ENCODE measurements at places on chromosomes 12 and 14. TPM values are rescaled to one million over a fixed set of nuclear protein-coding genes. Genes with fewer than 3 reads are reported as not detected.

GRCh38 chr12:11651381-11651780, 1.9 kb downstream of the ETV6 start:
- 0 out of 2 replicates have a peak, but pooled peaks cover 10% of the 10 kb centered on the region for H3K36me3 ChIP-seq
- H3K4me3 ChIP-seq: peak overlapping the region; percentile 85
- H3K4me1 ChIP-seq: peaks cover 38% of the 10 kb centered on the region
- H3K27ac ChIP-seq: peak overlapping the region; percentile 99
- DNase-seq: no peak
- H3K27me3 ChIP-seq: no peaks in the 10 kb centered on the region

DNA sequence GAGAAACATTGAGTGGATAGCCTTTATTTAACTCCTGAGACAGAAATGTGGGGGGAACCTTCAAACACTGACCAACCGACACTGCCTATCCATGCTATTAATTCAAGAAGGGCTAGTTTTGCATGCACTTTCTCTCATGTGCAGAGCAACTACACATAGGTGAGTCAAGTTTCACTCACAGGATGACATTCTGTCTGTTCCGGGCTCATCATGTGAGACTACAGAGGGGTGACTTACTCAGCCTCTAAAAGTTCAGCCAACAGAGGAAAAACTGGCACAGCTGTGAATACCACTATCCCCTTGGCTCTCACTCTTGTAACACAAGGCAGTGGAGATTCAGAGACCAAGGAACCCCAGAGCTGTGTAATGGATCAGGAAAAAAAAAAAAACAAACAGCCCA, 13.3 kb downstream of the BEST3 start:
- H3K27me3 ChIP-seq: no peaks in the 10 kb centered on the region
- DNase-seq: no peak
- no peaks in the 10 kb centered on the region for H3K36me3 ChIP-seq
- H3K27ac ChIP-seq: no peak overlapping the region
- H3K4me3 ChIP-seq: no peak overlapping the region
- peaks cover 21% of the 10 kb centered on the region for H3K4me1 ChIP-seq

DNA sequence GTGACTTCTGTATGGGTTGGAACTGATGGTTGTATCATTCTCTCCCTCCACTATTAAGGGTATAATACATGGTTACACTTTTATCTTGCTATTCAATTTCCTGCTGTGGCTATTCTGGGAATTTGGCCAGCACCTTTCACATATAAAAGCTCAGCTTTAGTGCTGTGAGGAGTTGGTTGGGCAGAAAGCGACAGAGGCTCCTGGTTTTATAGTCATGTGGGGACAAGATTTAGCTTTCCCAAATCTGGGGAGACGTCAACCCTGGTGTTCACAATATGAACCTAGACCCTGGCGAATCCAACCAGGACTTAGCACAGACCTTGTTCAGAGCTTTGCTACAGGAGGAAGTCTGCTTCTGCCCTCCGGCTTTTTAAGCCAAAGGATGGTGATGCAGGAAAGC, 36.5 kb downstream of the FOS start:
- no peaks in the 10 kb centered on the region for H3K36me3 ChIP-seq
- H3K4me1 ChIP-seq: peaks cover 31% of the 10 kb centered on the region
- H3K4me3 ChIP-seq: no peak overlapping the region
- no peaks in the 10 kb centered on the region for H3K27me3 ChIP-seq
- peak; percentile 53 for DNase-seq
- peak overlapping the region; percentile 3 for H3K27ac ChIP-seq

GRCh38 chr12:52903855-52904508, 894 bp downstream of the KRT8 start:
- peak; percentile 73 for DNase-seq
- H3K36me3 ChIP-seq: peaks cover 49% of the 10 kb centered on the region
- peak overlapping the region; percentile 100 for H3K4me3 ChIP-seq
- H3K27me3 ChIP-seq: no peaks in the 10 kb centered on the region
- H3K4me1 ChIP-seq: peaks cover 69% of the 10 kb centered on the region
- peak overlapping the region; percentile 93 for H3K27ac ChIP-seq

DNA sequence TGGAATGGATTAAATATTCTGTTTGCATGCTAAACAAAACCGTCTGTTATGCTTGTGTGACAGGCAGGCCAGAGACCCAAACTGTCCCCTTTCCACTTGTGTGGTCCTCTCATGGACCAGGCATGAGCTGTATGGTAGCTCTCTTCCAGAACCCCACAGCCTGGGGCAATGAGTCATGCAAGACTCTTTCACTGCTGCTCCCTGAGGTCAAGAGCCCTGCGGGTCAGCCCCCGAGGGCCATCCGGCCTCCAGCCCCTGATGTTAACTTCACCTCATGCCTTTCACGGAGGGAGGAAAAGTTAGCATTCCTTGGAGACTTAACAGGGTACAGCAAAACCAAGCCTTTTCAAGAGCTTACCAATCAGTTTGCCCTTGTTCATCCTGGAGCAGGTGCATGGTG, 239.1 kb upstream of the DIO3 start:
- H3K36me3 ChIP-seq: peaks cover 40% of the 10 kb centered on the region
- no peaks in the 10 kb centered on the region for H3K4me1 ChIP-seq
- H3K27ac ChIP-seq: no peak overlapping the region
- H3K27me3 ChIP-seq: no peaks in the 10 kb centered on the region
- no peak overlapping the region for H3K4me3 ChIP-seq
- no peak for DNase-seq

DNA sequence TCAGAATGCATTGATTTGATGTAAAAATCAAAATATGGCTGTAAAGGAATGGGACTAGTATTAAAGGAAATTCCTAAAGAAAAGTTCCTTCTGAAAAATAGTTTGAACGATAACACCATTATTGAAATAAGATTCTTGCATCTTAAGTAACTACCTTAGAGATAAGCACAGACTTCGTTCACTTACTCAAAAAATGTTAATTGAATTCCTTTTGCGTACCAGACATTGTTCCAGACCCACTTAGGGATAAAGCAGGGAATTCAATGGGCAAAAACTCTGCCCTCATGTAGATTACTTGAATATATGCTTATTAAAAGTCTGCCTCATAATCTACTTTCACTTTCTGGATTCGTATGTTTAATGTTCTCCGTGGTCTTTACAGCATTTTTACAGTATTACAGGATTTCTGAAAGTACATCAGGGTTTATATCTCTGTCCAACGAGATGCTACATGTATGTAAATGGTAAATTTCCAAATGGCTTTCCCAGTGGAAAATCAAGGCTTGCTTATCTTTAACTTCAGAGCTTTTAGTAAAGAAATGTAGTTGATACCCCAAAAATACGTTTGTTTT, 213.7 kb downstream of the GXYLT1 start:
- no peaks in the 10 kb centered on the region for H3K27me3 ChIP-seq
- no peak overlapping the region for H3K27ac ChIP-seq
- H3K4me3 ChIP-seq: peak overlapping the region; percentile 27
- DNase-seq: no peak
- H3K36me3 ChIP-seq: no peaks in the 10 kb centered on the region
- no peaks in the 10 kb centered on the region for H3K4me1 ChIP-seq

DNA sequence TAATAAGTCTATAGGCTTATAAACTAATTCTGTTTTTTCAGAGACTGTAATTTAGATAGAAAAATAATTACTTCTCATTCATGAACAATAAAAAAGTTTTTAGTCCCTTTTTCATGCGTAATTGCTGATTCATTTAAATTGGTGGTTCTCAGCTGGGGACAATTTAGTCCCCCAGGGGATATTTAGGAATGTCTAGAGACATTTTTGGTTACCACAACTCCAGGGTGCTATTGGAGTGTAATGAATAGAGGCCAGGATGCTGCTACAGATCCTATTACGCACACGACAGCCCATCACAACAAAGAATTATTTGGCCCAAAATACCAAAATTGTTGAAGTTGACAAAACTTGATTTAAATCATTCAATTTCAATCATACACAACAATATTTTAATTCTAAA, 22.8 kb upstream of the VCPKMT start:
- H3K36me3 ChIP-seq: no peaks in the 10 kb centered on the region
- H3K4me3 ChIP-seq: no peak overlapping the region
- H3K27ac ChIP-seq: no peak overlapping the region
- no peaks in the 10 kb centered on the region for H3K4me1 ChIP-seq

GRCh38 chr12:80860928-80861327, 76.8 kb downstream of the LIN7A start:
- H3K27ac ChIP-seq: no peak overlapping the region
- no peaks in the 10 kb centered on the region for H3K4me1 ChIP-seq
- no peaks in the 10 kb centered on the region for H3K36me3 ChIP-seq
- H3K4me3 ChIP-seq: no peak overlapping the region
- H3K27me3 ChIP-seq: no peaks in the 10 kb centered on the region
- DNase-seq: no peak

DNA sequence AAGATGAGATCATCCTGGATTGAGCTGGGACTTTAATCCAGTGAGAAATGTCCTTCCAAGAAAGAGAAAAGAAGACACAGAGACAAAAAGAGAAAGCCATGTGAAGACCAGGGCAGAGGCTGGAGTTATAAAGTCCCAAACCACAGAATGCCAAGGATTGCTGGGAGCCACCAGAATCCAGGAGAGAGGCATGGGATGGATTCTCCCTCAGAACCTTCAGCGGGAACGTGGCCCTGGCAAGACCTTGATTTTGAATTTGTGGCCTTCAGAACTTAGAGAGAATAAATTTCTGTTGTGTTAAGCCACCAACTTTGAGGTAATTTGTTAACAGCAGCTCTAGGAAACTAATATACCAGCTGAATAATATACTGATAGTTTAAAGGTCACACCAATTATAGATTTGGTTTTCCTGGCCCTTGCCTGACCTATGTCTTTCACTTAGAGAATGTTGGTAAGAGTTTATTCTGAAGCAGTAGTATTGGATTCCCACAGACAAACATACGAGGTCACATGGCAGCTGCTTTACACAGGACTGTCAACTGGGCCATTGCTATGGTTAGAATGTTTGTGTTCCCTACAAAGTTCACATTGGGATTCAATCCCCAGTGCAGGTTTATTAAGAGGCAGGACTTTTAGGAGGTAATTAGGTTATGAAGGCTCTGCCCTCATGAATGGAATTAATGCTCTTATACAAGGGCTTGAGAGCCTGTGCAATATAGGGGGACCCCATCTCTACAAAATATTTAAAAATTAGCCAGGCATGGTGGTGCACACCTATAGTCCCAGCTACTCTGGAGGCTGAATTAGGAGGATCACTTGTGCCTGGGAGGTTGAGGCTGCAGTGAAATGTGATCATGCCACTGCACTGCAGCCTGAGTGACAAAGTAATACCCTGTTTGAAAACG, 156.5 kb upstream of the EEA1 start:
- no peak overlapping the region for H3K4me3 ChIP-seq
- 0 out of 2 replicates have a peak overlapping the region, but pooled peaks have one; percentile 18 for H3K27ac ChIP-seq
- peaks cover 60% of the 10 kb centered on the region for H3K4me1 ChIP-seq
- no peak for DNase-seq
- H3K36me3 ChIP-seq: no peaks in the 10 kb centered on the region

DNA sequence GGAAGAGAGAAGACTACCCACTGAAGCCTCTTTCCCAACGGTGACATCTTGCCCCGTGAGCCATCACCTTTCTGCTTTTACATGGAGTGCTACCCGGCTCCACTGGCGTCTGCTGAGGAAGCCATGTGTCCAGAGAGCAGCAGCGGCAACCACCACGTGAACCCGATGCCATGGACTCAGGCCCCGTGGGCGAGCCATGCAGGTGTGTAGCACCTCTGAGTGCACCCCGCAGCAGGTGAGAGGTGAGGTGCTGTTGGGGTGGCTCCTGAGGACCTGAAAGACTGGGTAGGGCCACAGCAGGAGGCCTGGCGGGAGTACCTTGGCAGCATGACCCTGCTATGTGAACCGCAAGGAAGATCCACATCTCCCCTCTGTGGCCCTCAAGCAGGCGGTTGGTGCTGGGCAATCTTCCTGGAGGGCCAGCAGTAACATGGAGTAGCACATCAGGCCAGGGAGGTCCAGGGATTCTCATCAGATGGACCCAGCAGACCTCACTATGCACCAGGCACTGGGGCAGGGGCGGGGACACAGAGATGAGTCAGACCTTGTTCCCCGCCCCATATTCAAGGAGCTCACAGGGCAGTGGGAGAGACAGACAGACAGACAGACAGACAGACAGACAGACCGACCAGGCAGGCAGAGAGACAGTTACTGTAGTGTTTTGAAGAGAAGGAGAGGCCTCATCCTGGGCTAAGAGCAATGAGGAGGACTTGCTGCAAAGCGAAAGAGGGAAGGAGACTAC, 129.6 kb downstream of the PAPOLA start:
- H3K36me3 ChIP-seq: no peaks in the 10 kb centered on the region
- H3K27me3 ChIP-seq: peaks cover 23% of the 10 kb centered on the region
- H3K27ac ChIP-seq: no peak overlapping the region

DNA sequence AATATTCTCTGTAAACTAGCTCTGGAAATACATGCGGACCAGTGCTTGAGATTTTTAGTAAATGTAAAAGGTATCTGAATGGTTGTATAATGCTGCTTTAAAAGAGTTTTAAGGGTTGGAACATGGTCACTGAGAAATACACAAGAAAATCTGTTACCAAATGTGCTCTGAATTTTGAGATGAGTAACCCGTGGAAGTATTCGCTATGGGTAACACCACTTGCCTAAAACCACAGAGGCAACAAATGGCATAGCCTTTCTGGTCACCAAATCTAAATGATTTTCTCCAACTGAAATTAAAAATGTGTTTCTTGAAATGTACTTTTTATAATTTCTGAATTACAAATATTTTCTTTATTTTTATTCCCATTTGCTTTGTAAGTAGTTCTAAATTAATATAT, 745.7 kb downstream of the DIO2 start:
- no peak overlapping the region for H3K27ac ChIP-seq
- H3K36me3 ChIP-seq: no peaks in the 10 kb centered on the region
- no peak for DNase-seq

- no peaks in the 10 kb centered on the region for H3K4me1 ChIP-seq
- no peak for DNase-seq
- H3K36me3 ChIP-seq: no peaks in the 10 kb centered on the region
- no peak overlapping the region for H3K27ac ChIP-seq
Measured at GRCh38 chr14:50859296-50859624, 12.6 kb upstream of the ABHD12B start.

- H3K4me3 ChIP-seq: no peak overlapping the region
- DNase-seq: no peak
- H3K36me3 ChIP-seq: no peaks in the 10 kb centered on the region
Measured at GRCh38 chr12:30757316-30757715, 2.6 kb upstream of the CAPRIN2 start.

DNA sequence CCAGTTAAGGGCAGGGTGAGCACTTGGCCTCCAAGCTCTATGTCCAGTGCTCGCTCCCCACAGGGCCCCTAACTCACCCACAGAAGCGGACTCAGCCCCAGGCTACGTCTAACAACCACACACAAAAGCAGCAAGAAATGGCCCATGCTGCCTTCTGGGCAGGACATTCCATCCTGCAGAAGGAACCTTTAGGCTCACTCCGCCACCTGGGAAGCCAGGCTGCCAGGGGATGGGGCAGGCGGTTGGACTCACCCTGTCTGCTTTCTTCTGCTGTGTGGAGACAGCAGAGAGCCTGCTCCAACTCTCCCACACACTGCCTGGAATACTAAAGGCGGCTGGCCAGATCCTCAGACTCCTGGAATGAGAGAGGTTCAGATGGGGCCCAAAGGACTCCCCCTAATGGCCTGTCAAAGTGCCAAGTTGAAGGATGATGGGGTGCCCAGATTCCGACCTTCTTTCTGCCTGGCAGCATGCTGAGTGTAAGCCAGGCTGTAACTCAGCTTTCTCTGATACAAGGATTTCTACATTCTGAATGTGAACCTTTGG, 27.7 kb upstream of the BLTP3B start:
- H3K36me3 ChIP-seq: no peaks in the 10 kb centered on the region
- no peak overlapping the region for H3K27ac ChIP-seq
- H3K27me3 ChIP-seq: no peaks in the 10 kb centered on the region
- H3K4me3 ChIP-seq: no peak overlapping the region
- no peak for DNase-seq
- H3K4me1 ChIP-seq: no peaks in the 10 kb centered on the region

Gene TPPP2
- not detected for total RNA-seq

Gene KRT75
- total RNA-seq: not detected

Gene TOMM20L
- total RNA-seq: not detected

Gene POMT2
- 96.5 TPM for total RNA-seq

Gene GALNT9
- 16.1 TPM for total RNA-seq

Gene EIF2S3B
- 0.96 TPM for total RNA-seq
